ENCODE measurements at places on chromosomes 7 and 10.

- DNase-seq: no peak
Measured at GRCh38 chr10:13189961-13190360, 28.6 kb downstream of the MCM10 start.

DNA sequence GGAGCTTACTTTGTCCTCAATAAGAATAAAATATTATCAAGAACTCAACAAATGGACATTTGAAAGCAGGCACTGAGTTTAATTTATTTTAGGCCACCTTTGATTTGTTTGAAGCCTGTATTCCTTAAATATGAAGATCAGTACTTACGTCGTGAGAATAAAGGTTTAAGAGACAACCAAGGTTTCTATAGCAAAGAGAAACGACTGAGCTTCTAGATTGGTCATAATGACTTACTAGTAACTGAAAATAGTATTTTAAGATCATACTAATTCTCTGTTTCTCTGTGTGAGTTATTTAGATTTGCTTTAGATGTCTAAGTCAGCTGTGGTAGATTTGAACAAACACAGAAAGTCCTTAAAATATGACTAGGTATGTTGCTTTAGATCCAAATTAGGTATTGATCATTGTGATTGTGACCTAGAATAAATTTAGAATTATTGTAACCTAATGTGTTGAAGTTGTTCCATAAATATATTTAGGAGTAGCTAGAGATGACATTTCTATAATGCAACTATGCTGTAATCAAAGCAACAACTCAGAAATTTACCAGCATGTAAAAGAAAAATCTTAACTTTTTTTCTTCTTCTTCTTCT lies 2.4 kb upstream of the GLCCI1 start:
- no peak for DNase-seq

GRCh38 chr7:45642044-45642443 lies 67.9 kb downstream of the ADCY1 start:
- no peak for DNase-seq

DNA sequence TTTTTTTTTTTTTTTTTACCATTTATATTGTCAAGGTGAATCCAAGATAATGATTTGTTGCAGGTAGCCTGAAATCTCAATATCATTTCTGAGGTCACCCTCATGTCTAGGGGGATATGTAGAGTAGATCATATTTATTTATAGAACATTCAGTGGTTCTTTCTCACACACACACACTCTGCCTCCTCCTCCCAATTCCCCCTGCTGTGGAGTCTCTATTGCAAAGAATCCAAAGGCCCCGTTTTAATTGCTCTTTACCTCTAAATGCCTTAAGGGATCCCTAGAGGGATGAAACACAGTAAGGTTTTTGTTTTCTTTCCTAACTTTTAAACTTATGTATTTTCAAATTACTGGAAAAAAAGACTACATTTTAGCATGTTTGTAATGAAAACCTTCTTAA lies 170.0 kb downstream of the PRKG1 start:
- DNase-seq: peak; percentile 30

GRCh38 chr10:57689596-57690297 lies 577.9 kb downstream of the IPMK start:
- DNase-seq: no peak

GRCh38 chr7:45625714-45626440 lies 51.7 kb downstream of the ADCY1 start:
- DNase-seq: no peak

GRCh38 chr7:17709599-17709998 lies 230.7 kb downstream of the SNX13 start:
- DNase-seq: no peak

GRCh38 chr10:96082748-96083147 lies 39.4 kb downstream of the CCNJ start:
- DNase-seq: no peak

- DNase-seq: peak; percentile 61
Measured at GRCh38 chr7:29017713-29018112, 59.6 kb upstream of the TRIL start.

- no peak for DNase-seq
Measured at GRCh38 chr7:149161241-149161848, 14.1 kb downstream of the ZNF398 start.

GRCh38 chr10:80165173-80165572 lies 32.6 kb downstream of the PLAC9 start:
- peak; percentile 61 for DNase-seq

DNA sequence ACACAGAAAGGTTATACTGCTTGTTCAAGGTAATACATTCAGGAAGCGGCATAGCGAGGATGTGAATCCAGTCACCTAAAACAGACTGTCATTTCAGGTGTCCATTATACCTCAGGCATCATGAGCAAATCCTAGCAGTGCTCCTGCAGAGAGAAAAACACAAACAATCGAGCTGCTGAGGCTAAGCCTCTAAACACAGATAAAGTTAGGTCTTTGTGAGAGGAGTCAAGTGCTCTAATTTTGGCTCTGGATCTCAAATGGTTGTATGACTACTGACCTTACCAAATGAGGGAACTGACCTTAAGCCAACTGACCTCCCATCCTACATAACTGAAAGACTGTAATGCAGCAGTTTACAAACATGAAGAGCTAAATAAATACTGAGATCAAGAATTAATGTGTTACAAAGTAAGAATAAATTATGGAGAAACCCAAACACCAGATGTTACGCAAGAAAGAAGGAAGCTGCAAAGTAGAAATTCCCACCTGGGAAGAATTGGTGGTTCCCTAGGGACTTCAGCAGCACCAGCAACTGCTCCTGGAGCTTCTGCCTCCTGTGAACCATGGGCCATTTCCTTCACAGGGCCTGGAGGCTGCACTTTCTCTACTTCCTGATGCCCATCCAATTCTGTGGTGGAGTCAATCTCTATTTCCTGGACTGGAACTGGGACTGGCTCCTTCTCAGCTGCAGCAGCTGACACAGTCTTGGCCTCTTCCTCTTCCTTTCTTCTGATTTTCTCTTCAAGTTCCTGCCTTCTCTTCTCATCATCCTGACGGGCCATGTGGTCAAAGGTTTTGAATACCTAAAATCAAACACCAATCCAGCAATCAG lies 5.8 kb downstream of the NUDCD3 start:
- no peak for DNase-seq

DNA sequence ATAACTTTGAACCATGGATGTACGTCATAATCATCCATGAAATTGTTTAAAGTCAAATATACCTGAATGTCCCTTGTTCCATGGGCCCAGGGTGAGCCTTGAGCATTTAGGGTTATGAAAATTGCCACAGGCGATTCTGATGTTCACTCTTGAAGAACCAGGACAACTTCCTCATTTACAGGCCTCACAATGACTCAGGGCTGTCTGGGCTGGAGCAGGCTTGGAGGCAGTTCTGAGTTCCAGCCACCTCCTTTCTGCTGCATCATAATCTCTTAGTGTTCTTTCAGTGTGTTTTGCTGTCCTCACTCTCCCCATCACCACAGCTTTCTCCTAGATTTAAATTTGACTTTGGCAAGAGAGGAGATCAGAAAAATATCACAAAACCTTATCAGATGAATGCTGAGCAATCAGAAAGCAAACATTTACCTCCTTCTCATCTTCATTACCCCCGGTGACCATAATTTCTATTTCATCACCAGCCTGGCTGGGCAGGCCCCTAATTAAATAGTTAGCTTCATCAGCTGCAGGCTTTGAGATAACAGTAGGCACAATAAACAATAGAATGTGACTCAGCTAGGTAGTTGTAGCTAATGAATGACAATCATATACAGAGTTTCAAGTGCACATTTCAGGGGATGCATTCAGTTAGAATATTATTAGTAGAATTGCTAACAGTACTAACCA lies 571.0 kb downstream of the SH2D4B start:
- peak; percentile 0 for DNase-seq

DNA sequence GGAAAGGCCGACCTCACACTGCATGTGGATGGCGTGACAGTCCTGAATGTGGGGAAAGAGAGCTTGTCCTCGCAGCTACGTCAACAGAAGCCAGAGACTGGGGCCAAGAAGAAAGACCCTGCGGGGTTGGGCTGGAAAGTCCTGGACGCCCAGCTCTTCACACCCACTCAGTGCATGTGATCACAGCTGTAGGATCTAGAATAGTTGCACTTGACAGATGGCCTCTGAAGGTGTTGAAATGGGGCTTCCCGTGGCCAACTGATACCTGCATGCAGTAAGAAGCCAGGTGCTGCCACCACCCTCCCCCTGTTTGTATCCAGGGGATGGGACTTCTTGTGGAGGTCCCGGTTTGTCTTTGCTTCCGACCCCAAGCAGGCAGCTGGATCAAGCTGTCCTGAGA lies 34.1 kb upstream of the OCM2 start:
- no peak for DNase-seq

DNA sequence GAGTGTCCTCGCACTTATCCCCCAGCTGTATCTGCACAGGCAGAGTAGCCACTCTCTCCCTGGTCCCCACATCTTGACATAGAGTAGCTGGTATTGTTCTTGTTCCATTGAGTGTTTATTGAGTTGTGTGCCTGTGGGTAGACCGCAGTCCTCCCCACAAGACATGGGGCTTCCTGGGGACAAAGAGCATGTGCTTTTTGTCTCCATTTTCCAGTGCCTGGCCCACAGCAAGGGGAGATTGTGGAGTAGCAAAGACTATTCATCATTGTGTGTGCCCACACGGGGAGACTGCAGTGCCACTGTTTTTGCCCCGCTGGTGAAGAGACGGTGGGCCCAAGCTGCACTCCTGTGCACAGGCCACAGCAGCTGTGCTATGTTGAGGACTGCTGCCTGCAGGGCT lies 63.5 kb downstream of the FRMPD2 start:
- no peak for DNase-seq

DNA sequence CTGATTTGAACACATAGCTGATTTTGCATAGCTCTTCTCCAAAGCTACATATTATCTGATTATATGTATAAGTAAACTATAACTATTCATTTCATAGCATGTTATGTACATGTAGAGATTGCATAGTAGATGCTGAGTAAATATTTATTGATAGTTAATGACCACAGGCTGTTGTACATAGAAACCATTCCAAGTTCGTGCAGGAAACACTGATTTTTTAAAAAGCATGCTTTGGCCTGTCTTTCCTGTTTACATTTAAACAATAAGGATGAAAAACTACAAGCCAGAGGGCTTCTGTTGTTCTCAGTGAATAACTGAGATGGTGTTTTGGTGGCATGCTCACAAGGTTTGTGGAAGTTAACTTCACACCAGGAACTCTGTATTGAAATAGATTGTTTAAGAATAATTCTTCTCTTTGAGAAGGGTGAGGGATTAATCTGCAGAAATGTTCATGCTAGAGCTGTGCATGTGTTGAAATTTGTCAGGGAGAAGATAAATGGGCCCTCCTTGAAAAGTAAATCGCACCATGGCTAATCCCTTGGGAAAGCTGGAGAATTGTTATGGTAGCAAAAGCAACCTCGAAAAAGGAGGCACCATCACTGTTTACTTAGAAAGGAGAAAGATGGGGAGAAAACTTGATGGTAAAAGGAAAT lies 120.2 kb upstream of the SP8 start:
- DNase-seq: no peak

DNA sequence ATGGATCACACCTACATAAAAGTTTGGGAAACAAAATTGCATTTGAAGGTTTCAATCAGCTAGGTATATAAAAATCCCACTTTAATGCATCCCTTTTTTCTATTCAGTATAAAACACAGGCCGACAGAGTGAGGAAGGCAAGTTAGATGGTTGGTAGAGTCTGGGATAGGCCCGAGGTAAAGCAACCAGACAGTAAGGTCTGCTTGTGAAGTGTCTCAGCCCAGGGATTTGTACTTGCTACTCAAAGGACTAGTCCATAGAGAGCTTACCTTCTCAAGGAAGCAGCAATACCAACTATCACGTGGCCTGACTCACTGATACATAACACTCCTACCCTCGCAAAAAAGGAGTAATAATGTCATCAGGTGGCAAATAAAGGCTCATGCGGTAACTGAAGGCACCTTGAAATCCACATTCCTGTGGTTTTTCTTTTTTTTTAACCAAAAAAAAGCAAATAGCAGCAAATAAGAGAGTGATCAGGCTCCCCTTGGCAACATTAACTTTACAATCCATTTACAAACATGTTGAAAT lies 56.2 kb upstream of the ATP6V0A4 start:
- peak; percentile 40 for DNase-seq

DNA sequence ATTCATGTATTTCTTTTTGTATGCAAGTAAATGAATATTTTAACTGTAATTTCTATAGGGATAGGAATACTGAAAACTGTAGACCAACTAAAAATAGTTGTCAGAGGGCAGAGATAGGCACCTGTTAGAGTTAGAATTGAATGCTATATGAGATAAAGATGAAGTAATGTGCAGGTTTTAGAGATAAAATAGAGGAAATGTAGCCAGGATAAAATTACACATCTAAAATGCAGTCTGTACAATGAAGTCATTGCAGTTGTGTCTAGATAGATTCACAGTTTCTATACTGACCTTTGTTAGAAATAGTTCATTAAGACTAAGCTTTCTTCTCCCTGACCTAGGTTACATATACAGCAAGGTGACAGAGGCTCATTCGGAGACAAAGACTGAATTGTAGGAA lies 46.2 kb downstream of the SMNDC1 start:
- no peak for DNase-seq

- no peak for DNase-seq
Measured at GRCh38 chr7:2010101-2010500, 222.6 kb downstream of the MAD1L1 start.

- DNase-seq: no peak
Measured at GRCh38 chr7:142832417-142832816, 22.5 kb upstream of the EPHB6 start.

- DNase-seq: peak; percentile 39
Measured at GRCh38 chr10:22372917-22373316, 27.6 kb downstream of the SPAG6 start.

DNA sequence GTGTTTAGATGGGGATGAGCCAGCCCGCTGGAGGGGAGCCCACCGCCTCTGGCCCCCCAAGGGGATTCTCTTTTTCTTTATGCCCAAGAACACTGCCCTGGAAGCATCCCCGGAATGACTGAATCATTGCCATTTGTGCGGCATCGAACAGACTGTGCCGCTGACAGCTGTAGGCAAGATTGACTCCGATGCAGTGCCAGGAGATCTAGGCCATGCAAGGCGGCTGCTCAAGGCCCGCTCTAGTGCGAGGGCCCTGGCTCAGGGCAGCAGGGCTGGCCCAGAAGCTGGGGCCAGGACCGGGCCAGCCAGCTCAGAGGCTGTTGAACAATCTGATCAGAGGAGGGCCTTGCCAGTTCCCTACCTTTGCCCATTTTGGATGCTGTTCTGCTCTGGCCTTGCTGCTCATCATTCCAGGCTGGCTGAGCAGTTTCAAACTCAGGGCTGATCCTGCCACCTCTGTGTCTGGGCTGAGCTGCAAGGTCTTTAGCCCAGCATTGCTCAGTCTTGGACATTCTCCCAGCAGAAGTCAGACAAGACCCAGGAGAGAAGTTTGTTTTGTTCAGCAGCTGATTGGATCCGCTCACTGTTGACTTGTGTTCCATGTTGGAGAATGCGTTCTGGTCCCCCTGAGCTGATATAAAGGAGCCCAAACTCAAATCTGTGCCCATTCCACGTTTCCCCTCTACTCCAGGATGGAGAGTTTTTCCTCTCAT lies 485.3 kb upstream of the GALNT17 start:
- DNase-seq: no peak

- DNase-seq: no peak
Measured at GRCh38 chr7:10537764-10538163, 435.9 kb upstream of the PHF14 start.

Data from astrocyte of the hippocampus (primary cell).